Thymus (tissue), 14 donors: ENCODE measurements at places on chromosomes 4 and X.

GRCh38 chrX:49701323-49701722 lies 5.5 kb upstream of the PAGE1 start:
- no peak for DNase-seq

GRCh38 chr4:42048394-42048793 lies 58.1 kb downstream of the SLC30A9 start:
- DNase-seq, result no peak

DNA sequence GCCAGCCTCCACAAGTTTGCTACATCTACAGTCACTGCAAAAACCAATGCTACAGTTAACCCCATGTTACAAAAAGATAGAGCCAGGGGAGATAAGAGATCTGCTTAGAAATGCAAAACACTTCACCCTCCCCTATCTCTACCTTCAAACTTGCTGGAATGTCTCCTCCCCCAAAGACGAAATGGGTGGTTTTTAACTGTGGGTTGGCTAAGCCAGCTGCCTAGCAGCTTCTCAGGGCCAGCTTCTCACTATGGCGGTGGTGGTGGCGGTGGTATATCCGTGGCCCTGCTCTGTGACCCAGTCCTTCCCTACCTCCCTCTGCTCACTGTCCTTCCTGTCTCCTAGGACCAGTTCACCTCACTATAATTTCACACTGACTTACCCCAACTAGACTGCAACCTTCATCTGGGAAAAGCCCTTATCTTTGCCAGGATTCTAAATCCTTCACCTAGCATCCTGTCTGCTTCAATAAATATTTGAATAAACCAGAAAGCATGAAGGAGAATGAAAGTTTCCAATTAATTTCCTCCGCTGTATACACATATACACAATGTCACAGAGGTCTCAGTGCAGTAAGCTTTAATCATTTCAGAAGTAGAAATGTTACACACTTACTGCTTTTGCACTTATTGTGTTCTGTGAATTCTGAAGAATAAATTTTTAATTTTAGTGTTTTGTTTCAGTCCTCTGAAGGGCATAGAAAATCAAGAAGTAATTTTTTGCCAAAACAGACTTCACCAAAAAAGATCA lies 46.3 kb downstream of the SH3KBP1 start:
- DNase-seq, result peak; percentile 61

GRCh38 chr4:38071801-38072431 lies 111.7 kb downstream of the PTTG2 start:
- no peak for DNase-seq

DNA sequence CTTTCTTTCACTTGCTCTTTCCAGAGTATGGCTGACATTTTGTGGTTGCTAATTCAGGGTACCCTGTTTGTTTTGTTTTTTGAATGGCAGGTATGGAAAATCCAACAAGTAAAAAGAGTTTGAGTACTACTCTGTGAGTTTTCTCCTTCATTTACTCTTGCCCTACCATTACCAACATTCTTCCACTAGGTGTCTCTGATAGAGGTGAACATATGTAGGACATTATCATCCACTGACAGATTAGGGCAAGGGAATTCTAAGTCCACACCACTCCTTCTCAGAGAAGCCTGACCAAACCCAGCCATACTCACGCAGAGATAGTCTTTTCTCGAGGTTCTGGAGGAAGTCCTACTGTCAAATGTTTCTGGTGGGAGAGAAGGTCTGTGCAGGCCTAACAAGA lies 36.7 kb upstream of the HDAC8 start:
- no peak for DNase-seq

- no peak for DNase-seq
These were observed 81.6 kb downstream of the NAF1 start for GRCh38 chr4:163085085-163085484.

- DNase-seq, result no peak
These were observed 103.0 kb downstream of the ZNF518B start for GRCh38 chr4:10354225-10354624.

GRCh38 chr4:78544678-78545077 lies 6.9 kb upstream of the ANXA3 start:
- DNase-seq, result no peak

- no peak for DNase-seq
These were observed 286.4 kb downstream of the CRLF2 start for GRCh38 chrX:926070-926469.

- no peak for DNase-seq
These were observed 224.1 kb downstream of the SHROOM3 start for GRCh38 chr4:76659103-76659490.

GRCh38 chr4:27088491-27088890 lies 227.8 kb downstream of the STIM2 start:
- DNase-seq, result no peak

DNA sequence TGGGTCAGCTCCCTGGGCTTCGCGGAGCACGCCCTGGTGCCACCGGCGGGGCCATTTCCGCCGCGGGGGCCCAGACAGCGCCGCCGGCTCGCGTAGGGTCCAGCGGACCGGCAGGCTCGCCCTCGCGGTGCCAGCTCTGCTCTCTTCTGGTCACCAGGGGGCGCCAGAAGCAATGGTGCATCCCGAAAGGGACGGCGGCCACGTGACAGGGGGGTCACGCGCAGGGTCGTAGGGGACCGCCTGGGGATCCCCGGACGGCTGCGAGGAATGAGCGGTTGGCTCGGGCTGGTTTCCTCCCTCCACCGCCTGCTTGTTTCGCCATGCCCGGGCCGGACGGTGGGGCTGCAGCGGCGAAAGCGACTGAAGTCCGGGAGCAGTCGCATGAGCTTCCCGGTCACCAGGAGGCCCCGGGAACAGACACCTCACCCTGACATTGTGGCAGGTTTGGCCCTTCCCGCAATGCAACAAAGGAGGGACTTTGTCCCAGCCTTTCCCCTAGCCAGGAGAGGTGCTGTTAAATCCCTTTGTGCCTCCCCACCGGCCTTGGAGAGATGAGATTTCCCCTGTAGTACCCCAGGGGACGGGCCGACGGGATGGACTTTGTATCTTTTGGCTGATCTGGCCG lies 15.8 kb downstream of the ZCCHC12 start:
- DNase-seq, result no peak

- no peak for DNase-seq
These were observed 62.4 kb downstream of the ADRA2C start for GRCh38 chr4:3828546-3828945.

- no peak for DNase-seq
These were observed 17.5 kb downstream of the CCDC160 start for GRCh38 chrX:134254511-134254910.

GRCh38 chr4:102104278-102104677 lies 241.0 kb downstream of the SLC39A8 start:
- no peak for DNase-seq
